ENCODE measurements at places on chromosomes 7 and 10. TPM values are rescaled to one million over a fixed set of nuclear protein-coding genes. Genes with fewer than 3 reads are reported as not detected.

GRCh38 chr7:106392590-106392989 lies 107.8 kb upstream of the NAMPT start:
- no peak overlapping the region for H3K27ac ChIP-seq
- peaks cover 2% of the 10 kb centered on the region for H3K36me3 ChIP-seq
- peaks cover 5% of the 10 kb centered on the region for H3K4me1 ChIP-seq

DNA sequence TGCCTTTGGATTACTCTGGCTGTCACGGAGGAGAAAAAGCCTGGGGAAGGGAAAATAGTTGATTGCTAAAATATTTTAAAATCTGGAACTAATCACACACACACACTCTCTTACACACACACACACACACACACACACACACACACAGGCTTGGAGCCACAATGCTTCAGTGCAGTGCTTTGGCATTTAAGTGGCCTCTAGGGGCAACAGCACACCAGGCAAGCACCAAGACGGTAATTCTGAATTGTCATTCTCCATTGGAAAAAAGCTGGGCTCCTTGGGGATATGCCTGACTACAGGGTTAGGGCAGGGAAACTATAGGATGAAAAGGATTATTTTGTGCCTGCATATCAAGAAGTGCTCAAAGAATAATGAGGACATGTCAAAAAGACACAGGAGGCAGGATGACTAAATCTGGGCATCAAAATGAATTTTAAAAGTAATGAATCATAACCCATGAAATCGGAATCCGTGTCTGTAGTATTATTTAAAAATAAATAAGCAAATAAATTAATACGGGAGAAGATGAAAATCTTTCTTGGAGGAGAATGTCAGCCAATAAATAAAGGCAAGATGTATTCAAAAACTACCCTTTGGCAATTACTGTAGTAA lies 30.4 kb upstream of the DDC start:
- H3K27ac ChIP-seq, result no peak overlapping the region
- H3K4me1 ChIP-seq, result peaks cover 20% of the 10 kb centered on the region
- no peak overlapping the region for H3K4me3 ChIP-seq
- peaks cover 15% of the 10 kb centered on the region for H3K27me3 ChIP-seq
- H3K36me3 ChIP-seq, result peaks cover 1% of the 10 kb centered on the region

GRCh38 chr10:58341947-58342346 lies 7.1 kb downstream of the UBE2D1 start:
- H3K4me1 ChIP-seq, result peaks cover 9% of the 10 kb centered on the region
- H3K27me3 ChIP-seq, result no peaks in the 10 kb centered on the region
- DNase-seq, result no peak
- no peak overlapping the region for H3K4me3 ChIP-seq

DNA sequence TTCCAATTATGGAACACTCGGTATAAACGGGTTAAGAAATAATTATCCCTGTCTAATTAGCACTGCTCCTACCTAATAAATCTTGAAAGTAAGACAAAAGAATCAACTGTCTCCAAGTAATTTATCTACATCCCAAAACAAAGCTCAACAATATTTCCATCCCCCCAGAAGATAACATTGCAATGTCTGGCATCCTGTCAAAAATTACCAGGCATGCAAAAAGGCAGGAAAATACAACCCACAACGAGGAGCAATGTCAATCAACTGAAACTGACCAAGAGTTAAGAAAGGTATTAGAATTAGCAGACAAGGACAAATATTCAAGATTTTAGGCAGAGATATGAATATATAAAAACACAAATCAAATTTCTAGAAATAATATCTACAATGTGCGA lies 84.5 kb upstream of the SVIL start:
- H3K36me3 ChIP-seq, result peaks cover 10% of the 10 kb centered on the region
- no peak overlapping the region for H3K4me3 ChIP-seq
- H3K4me1 ChIP-seq, result no peaks in the 10 kb centered on the region

DNA sequence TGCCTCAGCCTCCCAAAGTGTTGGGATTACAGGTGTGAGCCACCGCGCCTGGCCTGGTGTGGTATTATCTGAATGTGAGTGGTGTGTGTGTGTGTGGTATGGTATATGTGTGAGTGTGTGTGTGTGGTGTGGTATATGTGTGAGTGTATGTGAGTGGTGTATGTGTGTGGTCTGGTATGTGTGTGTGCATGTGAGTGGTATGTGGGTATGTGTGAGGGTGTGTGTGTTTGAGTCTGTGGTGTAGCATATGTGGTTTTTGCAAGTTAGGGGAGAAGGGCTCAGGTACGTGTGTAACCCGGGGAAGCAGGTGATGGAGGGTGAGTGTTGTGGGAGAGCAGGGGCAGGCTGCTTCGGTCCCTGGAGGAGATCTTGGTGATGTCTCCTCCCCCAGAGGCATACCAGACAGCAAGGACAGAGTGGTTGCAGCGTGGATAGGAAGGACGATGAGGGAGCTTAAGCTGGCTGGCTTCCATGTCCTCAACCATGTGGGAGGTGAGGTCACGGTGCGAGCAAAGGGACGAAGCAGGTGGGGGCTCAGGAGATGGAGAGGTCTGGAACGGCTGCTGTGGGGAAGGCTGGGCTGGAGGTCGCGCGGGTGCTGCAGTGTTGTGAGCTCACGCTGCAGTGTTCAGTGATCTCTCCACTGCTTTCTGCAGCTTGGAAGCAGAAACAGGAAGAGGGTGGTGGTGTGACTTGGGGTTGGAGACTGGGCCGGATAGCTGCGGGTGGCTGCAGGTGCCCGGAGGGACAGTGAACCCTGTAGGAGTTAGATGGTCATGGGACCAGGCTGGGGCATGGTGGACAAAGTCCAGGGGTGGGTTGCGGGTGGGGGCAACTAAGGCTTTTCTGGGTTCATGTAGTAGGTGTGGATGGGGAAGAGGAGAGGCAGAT lies 5.0 kb downstream of the ZYX start:
- H3K27me3 ChIP-seq, result no peaks in the 10 kb centered on the region
- H3K4me1 ChIP-seq, result peaks cover 20% of the 10 kb centered on the region
- H3K27ac ChIP-seq, result no peak overlapping the region
- H3K4me3 ChIP-seq, result no peak overlapping the region
- peak; percentile 47 for DNase-seq
- H3K36me3 ChIP-seq, result peaks cover 13% of the 10 kb centered on the region

DNA sequence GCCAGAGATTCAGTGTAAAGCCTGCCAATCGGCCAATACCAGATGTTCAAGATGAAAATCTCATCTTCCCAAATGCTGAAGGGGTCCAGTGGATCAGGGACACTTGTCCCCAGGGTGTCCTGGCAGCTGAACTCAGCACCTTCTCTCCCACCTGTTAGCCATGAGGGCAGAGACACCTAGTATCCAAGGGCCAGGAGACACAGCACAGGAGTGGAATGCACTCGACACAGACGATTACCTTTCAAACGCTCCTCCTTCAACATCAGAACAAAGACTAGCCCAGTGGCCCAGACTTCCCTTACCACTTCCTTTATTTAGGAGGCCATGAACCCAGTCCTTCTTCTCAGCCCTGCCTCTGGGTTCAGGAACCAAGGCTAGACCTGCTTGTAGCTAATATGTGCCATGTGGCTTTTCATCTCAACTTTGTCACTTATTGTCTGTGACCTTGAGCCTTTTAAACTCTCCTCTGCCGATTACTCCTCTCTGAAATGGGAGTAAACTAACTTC lies 180.3 kb upstream of the PLXNA4 start:
- no peaks in the 10 kb centered on the region for H3K4me1 ChIP-seq
- peaks cover 4% of the 10 kb centered on the region for H3K27me3 ChIP-seq
- DNase-seq, result no peak
- no peak overlapping the region for H3K4me3 ChIP-seq
- no peaks in the 10 kb centered on the region for H3K36me3 ChIP-seq

DNA sequence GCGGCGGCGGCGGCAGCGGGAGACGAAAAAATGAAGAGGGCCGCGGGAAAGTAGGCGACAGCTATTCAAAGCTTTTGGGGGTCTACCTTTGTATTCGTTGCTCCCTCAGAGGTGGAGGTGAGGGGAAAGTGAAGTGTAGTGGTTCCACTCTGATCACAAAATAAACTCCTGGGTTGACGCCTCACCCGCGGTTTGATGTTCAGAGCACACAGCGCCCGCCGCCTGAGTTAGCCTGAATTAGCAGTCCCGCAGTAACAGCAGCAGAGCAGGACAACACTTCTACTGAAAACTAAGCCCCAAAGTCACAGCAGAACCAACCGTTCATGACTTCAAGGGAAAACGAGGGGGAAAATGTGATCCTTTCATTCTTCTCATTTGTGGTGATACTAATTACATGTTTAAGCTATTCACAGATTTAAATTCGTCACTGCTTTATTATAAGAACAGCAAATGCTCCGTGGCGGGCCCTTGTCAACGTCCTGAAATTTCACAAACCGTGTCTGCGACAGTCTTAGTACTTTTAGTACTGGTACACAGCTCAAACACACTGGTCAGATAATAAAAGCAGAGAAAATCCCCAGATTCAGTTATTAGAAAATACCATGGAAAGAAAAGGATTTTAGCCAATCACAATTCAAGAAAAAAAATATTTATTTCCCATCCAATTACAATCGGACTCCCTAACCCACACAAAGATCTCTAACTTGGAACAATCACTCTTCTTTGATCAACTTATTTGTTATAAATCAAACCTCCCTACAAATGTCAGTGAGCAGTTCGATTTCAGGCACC lies 563 bp upstream of the JMJD1C start:
- no peak for DNase-seq
- peak overlapping the region; percentile 68 for H3K27ac ChIP-seq
- peaks cover 26% of the 10 kb centered on the region for H3K27me3 ChIP-seq
- H3K36me3 ChIP-seq, result peaks cover 4% of the 10 kb centered on the region
- H3K4me1 ChIP-seq, result peaks cover 21% of the 10 kb centered on the region
- peak overlapping the region; percentile 90 for H3K4me3 ChIP-seq

- H3K27ac ChIP-seq, result peak overlapping the region; percentile 51
- H3K4me3 ChIP-seq, result peak overlapping the region; percentile 25
- H3K27me3 ChIP-seq, result peaks cover 11% of the 10 kb centered on the region
- peaks cover 26% of the 10 kb centered on the region for H3K4me1 ChIP-seq
- DNase-seq, result no peak
Observed at GRCh38 chr10:70657041-70657440, 15.3 kb upstream of the ADAMTS14 start.

DNA sequence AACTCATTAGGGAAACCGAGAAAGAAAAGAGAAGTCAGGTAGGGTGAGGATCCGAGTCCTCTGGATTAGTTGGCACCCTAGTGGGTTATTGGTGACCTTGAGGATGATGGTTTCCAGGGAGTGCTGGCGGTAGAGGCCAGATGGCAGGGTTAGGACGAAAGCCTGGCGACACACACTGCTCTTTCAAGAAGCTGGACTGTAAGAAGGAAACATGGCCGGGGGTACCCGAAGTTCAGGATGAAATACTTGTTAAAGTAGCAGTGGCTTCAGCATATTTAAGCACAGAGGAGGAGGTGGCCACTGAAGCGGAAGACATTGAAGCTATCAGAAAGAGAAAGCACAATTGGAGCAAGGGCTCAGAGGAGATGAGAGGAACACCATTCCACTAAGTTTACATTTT lies 224.6 kb downstream of the RELN start:
- no peak for DNase-seq
- no peak overlapping the region for H3K4me3 ChIP-seq
- H3K4me1 ChIP-seq, result no peaks in the 10 kb centered on the region
- no peak overlapping the region for H3K27ac ChIP-seq
- H3K36me3 ChIP-seq, result no peaks in the 10 kb centered on the region

GRCh38 chr10:89134963-89135362 lies 72.2 kb downstream of the CH25H start:
- DNase-seq, result no peak
- H3K27me3 ChIP-seq, result peaks cover 30% of the 10 kb centered on the region
- H3K4me1 ChIP-seq, result no peaks in the 10 kb centered on the region
- H3K27ac ChIP-seq, result no peak overlapping the region
- H3K36me3 ChIP-seq, result no peaks in the 10 kb centered on the region
- no peak overlapping the region for H3K4me3 ChIP-seq

GRCh38 chr10:90889636-90890035 lies 17.9 kb downstream of the RPP30 start:
- H3K27me3 ChIP-seq, result no peaks in the 10 kb centered on the region
- H3K27ac ChIP-seq, result no peak overlapping the region
- H3K36me3 ChIP-seq, result peaks cover 46% of the 10 kb centered on the region
- DNase-seq, result no peak
- no peak overlapping the region for H3K4me3 ChIP-seq
- no peaks in the 10 kb centered on the region for H3K4me1 ChIP-seq

DNA sequence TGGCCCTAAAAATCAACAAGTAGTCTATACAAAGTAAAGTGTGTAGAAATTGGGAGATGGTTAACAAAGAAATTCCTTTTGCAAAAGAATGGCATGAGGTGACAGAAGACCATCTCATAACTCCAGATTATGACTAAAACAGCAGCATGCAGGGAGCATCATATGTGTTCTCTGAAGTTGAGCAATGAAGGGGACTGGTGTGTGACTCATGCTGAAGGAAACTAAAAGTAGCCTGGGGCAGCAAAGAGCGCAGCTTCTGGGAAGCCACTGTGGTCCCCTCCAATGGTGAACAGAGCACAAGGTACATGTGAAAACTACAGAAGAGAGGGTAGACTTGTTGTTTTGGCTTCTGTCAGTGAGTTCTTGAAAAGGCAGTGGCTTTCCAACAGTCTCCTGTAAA lies 133.4 kb downstream of the MACC1 start:
- H3K27ac ChIP-seq, result no peak overlapping the region
- no peaks in the 10 kb centered on the region for H3K4me1 ChIP-seq
- no peak overlapping the region for H3K4me3 ChIP-seq
- no peaks in the 10 kb centered on the region for H3K36me3 ChIP-seq
- DNase-seq, result no peak

DNA sequence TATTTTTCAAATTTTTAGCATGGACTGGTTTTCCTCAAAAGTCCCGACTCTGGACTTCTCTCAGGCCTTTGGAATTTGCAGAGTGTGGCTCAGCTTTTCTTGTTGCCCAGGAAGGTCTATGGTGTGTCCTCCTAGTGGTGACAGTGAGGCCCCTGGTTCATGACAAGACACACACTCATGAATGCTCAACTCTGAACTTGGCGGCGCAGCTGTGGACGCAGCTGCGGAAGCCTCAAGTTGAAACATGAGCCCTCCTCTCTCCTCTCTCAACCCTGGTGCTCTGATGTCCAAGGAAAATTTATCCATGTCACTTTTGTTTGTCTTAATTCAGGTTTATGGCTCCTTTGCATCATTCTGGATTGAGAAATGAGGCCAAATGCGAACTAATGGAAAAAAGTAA lies 183.9 kb downstream of the HECW1 start:
- H3K27ac ChIP-seq, result no peak overlapping the region
- DNase-seq, result no peak
- H3K4me3 ChIP-seq, result no peak overlapping the region
- no peaks in the 10 kb centered on the region for H3K4me1 ChIP-seq
- peaks cover 12% of the 10 kb centered on the region for H3K27me3 ChIP-seq

GRCh38 chr7:953547-954327 lies 743 bp downstream of the ADAP1 start:
- H3K27me3 ChIP-seq, result peaks cover 7% of the 10 kb centered on the region
- no peaks in the 10 kb centered on the region for H3K4me1 ChIP-seq
- peak overlapping the region; percentile 56 for H3K4me3 ChIP-seq

GRCh38 chr10:2471811-2472210 lies 595.5 kb upstream of the PFKP start:
- no peaks in the 10 kb centered on the region for H3K4me1 ChIP-seq
- H3K27me3 ChIP-seq, result no peaks in the 10 kb centered on the region
- H3K27ac ChIP-seq, result no peak overlapping the region
- H3K4me3 ChIP-seq, result no peak overlapping the region
- H3K36me3 ChIP-seq, result no peaks in the 10 kb centered on the region

- DNase-seq, result no peak
- H3K4me1 ChIP-seq, result peaks cover 11% of the 10 kb centered on the region
- H3K27me3 ChIP-seq, result no peaks in the 10 kb centered on the region
- H3K27ac ChIP-seq, result no peak overlapping the region
- H3K4me3 ChIP-seq, result no peak overlapping the region
- H3K36me3 ChIP-seq, result no peaks in the 10 kb centered on the region
Observed at GRCh38 chr7:1122832-1123501, 35.1 kb downstream of the GPER1 start.

Gene WDFY4
- total RNA-seq, result 0.08 TPM

Gene RAMP3
- not detected for total RNA-seq

Gene PKD2L1
- total RNA-seq, result not detected

Gene SLC13A1
- 0.05 TPM for total RNA-seq

Gene TRIM74
- 0.44 TPM for total RNA-seq

All from activated T-helper 1 cell treated with anti-CD3 and anti-CD28 coated beads, Interleukin-12 subunit alpha, Interleukin-12 subunit beta, Interleukin-2, Interleukin-4 antibody, amounts not matched to agents 30 ng/mL and 10 ng/mL and 1 ng/mL, durations not matched to agents 14 hours and 24 hours and 36 hours (primary cell).